ENCODE measurements at places on chromosomes 1 and 21. TPM values are rescaled to one million over a fixed set of nuclear protein-coding genes. Genes with fewer than 3 reads are reported as not detected.

DNA sequence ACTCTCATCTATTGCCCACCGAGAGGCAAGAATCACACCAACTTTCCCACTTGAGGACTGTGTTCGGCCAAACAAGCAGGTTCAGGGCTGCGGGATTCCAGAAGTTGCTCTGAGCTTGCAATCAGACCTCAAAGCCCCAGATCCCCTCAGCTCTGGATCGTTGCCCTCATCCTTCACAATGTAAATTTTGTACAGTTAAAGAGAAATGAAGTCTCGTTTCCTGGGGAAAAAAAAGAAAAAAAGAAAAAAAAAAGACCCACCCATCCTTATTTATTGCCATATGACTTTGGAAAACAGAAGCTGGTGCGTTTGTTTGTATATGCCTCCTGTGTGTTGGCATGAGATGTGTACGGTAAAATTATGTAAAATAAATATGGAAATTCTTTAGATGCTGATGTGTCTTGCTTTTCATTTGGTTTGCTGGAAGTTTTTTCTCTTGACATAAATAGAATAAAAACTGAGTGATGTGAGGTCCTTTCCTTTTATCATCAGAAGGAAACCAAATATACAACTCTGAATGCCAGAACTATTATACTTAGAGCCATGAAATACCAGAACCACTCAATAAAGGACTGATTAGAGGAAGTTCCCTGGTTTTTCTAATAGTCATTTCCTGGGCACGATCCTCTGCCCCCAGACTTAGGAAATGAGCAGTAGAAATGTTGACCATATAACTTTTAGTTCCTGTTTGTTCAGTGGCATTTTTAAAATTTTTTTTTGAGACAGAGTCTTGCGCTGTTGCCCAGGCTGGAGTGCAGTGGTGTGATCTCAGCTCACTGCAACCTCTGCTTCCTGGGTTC, 48.7 kb downstream of the LHX4 start:
- no peak for DNase-seq

DNA sequence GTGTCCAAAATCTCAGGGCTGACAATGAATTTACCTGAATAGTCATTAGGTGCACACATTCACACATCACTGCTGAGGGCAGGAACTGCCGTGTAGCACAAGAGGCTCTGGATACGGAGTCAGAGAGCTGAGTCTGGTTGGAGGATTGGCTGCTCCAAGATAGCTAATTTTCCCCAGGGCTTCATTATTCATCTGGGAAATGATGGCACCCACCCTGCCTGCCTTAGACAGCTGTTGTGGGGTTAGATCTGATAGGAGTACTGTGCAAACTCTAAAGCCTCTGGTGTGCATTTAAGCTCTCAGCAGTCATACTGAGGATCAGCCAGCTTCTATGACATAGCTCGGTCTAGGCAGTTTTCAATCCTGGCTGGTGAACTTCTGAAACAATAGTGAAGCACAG, 67.0 kb downstream of the LMX1A start:
- no peak for DNase-seq

GRCh38 chr1:91891969-91892368, 6.0 kb upstream of the TGFBR3 start:
- no peak for DNase-seq

ADGRL2 gene
- total RNA-seq = not detected

EPHA8 gene
- not detected for total RNA-seq

All from T-helper 17 cell (primary cell).